ENCODE measurements at places on chromosomes 13 and 19. TPM values are rescaled to one million over a fixed set of nuclear protein-coding genes. Genes with fewer than 3 reads are reported as not detected.

The DAND5 gene
- total RNA-seq: 0.32 TPM

The ZNF699 gene
- 12.6 TPM for total RNA-seq

GRCh38 chr13:24906268-24906667 is 142.3 kb downstream of the RNF17 start:
- DNase-seq: no peak

DNA sequence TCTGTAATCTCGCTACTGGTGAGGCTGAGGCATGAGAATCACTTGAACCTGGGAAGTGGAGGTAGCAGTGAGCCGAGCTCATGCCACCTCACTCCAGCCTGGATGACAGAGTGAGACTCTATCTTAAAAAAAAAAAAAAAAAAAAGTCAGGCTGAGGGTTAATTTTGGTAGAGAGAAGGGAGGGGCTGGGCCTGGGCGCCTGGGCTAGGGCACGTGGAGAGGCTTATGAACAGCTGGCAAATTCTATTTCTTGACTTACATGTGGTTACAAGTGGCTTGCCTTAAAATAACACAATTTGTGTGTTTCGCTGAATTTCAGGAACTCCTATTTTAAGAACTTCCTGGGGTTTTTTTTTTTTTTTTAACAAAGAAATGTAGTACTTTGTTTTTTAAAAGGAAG is 47.6 kb upstream of the MAP3K10 start:
- DNase-seq: peak; percentile 40

- DNase-seq: no peak
Observed at GRCh38 chr19:16228637-16229321, 31.1 kb downstream of the AP1M1 start.

DNA sequence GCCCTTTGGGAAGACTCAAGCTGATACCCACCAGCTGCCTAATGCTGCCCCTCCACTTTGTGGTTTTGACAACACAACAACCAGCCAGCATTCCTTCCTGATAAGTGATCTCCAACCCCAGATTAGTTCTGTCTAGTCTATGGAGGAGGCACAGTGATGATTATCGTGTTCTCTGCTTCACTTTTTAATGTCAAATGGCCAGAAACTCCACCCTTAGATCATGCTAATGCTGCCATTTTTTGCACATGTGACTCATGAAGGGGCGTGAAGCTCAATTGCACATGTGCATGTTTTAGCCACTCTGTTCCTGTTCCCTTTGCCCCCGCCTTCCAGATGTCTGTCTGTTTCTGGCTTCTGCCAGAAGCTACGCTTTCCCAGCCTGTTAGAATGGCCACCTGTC is 199.8 kb downstream of the COG6 start:
- no peak for DNase-seq

DNA sequence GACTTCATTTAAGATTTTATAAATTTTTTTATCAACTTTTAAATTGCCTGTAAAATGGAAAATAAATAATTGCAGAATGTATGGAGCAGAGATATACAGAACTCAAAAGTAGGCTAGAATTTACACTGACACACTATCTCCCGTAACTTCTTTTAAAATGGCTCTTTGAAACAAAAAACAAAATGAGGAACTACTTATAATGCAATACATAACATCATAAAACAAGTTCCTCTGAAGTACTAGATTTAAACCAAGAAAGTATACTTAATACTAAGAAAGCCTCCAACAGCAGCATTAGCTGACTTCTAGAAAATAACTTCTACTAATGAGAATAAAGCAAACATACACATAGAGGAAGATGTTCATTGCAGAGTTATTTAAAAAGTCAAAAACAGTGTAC is 17.0 kb downstream of the RBM26 start:
- DNase-seq: no peak

The ZNF813 gene
- 8.2 TPM for total RNA-seq

DNA sequence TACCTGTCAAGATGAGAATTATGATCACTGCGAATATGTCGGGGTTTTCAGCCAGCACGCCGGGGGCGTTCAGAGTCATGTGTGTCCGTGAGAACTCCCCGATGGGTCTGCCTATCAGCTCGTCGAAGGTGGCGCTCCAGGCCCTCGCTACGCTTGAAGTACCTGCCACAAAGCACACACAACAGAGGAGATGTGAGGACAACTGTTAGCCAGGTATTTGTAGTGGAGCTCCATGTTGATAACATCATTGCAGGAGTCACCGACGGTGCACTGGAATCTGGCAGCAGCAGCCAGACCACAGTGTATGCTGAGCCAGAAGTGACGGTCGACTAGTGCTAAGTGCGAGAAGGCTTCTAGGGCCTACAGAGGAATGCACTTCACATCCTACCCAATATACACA is 62.7 kb downstream of the SLC7A1 start:
- no peak for DNase-seq

The SIGLEC14 gene
- total RNA-seq: not detected

The MICOS13 gene
- total RNA-seq: 34.1 TPM

- DNase-seq: no peak
Observed at GRCh38 chr19:18062028-18062427, 24.7 kb downstream of the IL12RB1 start.

GRCh38 chr13:106243011-106243565 is 292.4 kb downstream of the EFNB2 start:
- no peak for DNase-seq

- no peak for DNase-seq
Observed at GRCh38 chr13:62625214-62625881, 1209.7 kb upstream of the PCDH20 start.

The VAV1 gene
- total RNA-seq: 111 TPM

The MUC16 gene
- total RNA-seq: not detected

DNA sequence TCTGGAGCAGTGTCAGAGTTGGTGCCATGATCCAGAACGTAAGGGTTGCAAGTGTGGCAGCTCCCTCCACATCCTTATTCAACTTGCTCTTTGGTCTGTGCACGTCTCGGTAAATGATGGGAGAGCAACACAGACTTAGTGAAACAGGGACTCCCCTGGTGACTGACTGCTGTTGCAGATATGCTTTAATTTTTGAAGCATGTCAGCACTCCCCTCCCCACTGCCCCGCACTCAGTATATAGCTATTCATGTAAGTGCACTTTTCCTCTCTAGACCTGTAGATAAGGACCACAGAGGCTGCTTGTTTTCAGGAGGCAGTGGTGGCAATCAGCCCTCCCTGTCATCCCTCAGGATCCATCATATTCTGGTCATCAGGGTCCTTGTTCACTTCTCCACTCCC is 470.9 kb downstream of the IRS2 start:
- DNase-seq: no peak

Data from activated T-cell treated with anti-CD3 and anti-CD28 coated beads, Interleukin-2, amount 50 U/mL, for 72 hours (primary cell).